Amygdala (tissue), 56 donors: ENCODE measurements at places on chromosomes 5 and 9.

DNA sequence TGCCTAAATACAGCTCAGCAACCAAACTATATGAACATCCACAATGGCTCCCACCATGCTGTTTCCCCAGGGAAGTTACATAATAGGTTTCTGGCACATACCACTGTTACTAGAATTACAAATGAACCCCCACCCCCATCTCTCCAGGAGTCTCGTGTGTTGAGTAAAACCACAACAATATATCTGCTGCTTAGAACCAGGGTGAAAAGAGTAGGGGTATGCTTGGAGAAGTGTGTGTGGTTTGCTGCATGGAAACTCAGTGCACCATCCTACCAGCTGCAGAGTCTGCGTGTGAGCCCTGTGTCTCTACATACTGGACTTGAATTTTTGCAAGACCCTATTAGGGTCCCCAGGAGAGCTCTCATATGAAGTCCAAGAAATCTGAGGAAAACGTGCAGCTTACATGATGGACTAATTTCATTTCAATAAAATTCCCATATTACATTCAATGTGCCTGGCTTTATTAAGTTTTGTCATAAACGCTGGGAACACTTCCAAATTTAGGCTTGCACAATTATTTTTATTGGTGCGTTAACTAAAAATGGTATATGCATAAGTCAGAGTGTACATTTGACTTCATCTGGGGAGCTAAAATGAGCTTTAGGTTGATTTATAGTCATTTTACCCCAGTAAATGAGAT lies 104.5 kb upstream of the NFIB start:
- no peak for DNase-seq

DNA sequence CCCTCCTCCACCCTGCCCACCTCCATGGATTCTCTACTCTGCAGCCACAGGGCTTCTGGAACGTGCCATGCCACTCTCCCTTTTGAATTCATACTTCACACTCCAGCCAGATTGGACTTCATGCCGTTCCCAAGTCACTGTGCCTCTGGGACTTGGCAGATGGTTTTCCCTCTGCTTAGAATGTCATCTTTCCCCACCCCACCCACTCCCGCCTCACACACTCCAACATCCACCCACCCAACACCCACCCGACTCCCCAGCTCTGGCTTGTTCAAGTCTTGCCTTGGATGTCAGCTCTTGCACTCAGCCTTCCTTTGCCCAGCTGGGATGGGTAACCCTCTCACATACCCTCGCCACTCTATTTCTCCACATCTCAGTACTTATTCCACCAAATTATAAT lies 142.1 kb upstream of the DHFR start:
- no peak for DNase-seq

DNA sequence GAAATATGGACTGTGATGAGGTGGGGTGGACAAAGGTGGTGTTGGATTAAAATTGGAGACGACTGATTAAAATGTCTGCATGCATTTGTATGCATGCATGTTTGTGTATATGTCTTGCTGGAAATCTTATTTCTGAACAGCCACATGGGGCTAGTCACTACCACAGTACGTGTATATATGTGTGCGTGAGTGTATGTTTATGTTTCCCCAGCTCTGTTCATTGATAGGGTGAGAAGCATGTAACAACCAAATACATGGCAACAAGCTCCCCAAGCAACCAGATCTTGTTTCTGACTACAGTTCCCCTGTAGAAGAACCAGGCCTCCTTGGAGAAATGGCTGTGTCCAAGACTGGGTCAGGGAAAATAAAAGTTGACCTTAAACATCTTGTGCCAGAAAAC lies 139.7 kb downstream of the GNA14 start:
- DNase-seq = no peak

DNA sequence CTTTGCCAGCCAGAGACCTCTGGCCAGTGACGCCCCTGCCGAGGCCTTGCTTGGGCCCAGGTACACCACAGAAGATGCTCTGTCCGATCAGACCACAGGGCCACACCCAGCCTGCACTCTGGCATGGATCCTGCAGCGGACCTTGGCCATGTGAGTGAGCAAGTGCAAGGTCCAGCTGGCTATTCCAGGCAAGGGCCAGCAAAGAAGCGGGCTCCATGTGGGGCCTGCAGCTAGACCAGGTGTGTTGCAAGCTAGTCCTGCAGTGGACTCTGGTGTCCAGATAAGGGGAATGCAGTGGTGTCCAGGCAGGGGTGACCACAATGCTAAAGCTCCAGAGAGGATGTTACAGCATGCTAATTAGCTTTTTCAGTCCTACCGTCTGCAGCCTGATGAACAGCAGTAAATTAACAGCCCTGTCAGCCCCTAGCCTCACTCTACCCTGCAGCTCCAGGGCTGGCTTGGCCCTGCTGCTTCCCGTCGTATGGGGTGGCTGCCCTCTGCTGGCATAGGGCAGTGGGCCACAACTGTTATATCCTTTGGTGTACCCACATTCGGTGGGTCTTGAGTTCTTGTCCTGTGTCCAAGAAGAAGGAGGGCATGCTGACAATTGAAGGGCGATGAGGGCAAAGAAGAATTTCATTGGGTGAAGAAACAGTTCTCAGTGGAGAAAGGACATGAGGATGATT lies 284.5 kb upstream of the POU5F2 start:
- DNase-seq = no peak

DNA sequence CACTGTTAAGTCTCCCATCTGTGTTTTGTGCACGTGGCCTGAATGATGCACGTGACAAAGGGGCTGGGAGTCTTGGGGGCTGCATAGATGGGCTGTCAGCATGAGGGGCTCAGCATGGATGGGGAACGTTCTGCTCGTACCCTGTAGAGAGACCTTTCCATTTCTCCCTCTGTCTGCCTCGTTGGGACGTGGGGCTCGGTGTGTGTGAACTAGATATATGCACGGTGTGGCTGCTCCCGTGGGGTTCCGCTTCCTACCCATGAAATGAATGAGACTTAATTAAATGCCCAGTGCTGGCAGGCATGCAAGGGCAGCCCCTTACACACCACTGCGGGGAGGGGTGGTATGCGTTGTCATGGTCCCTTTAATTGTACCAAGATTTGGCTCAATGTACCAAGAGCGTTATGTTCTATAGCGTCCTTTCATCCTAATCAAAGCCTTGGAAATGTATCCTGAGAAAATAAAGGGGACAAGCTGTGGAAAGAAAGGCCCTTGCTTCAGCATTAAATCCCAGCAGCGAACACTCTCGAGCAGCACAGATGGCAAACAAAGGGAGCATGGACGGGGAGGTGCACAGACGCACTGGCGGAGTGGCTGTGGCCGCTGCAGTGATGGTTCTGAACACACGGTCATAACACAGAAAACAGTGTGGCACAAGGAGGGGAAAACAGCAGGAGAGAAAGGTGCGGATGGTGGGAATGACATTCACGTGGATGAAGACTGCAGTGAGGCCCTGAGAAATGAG lies 66.8 kb downstream of the RASGEF1C start:
- DNase-seq = no peak

DNA sequence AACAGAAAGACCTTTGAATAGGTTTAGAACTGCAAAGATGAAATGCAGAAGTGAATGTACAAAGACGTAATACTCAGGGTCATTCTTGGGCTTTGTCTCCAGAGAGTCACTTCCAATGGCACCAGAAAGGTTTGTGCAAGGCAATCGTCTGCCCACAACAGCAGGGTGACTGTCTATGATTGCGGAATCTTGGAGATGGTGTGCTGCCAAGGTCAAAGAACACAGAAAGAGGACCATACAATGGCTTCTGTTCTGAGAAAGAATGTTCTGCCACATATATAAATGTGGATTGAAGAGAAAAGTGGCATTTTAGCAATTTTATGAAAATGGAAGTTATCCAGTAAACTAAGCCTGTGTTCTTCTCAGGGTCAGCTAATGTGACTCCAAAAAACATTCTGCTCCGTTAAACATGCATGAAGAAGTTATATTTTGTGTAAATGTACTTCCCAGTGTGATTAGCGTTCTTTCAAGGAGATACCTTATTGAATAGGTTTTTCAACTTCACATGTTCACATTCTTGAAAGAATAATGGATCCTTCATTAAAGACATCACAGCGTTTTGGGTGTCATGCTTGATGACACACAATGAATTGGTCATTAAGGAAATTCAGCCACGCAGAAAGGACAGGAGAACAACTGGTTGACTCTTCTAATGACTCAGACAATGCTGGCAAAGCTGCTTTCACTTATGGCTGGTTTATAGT lies 73.4 kb upstream of the CDH6 start:
- DNase-seq = no peak

DNA sequence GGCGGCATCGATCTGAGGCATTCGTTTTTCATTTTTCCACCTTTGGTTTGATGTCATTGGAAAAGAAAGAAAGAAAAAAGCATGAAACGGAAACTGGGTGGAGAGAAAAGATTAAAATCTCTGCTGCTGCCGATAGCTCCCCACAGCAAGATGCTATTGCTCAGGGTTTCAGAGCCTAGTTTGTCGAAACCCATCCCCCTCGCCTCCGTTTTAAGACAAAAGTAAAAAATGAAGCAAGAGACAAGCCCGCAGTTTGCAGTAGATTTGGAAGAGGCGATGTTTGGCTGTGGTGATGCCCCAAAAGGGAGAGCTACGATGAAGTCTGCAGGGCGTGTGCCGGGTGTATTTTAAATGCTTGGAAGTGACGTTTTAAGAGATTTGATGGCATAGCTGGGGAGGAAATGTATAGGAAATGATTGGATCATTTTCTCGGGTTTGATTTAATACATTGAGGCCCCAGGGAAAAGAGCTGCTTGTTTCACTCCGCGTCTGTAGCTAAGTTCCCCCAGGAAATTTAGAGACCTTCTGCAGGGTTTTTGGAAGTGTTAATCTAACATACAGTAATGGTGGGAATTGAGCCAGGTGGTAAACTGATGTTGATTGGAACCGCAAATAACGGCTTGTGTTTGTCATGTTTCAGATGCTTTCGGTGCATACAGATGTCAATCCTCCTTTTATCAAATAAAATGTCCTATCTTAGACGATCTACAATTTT lies 909 bp downstream of the NDFIP1 start:
- no peak for DNase-seq

DNA sequence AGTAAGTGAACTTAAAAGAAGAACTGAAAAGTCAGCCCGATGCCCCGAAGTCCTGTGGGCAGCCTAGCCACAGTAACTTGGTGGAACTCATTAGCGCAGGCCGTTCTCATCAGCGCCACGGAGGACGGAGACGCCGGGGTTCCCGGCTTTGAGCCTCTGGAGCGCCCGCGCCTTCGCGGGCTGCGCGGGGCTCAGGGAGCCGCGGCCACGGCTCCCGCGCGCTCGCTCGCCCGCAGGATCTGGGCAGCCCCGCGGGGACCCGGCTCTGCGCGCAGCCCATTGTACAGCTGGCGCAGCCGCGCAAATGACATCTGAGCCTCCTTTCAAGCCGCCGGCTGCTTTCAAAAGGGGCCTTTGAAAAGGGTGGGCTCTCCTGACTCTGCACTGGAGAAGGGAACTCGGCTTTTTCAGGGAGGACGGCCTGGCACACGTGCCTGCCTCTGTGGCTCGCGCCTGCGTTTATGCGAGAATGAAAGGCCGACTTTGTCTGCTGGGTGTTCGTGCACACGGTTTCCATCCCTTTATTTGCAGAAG lies 40.7 kb downstream of the TLR4 start:
- peak; percentile 20 for DNase-seq

DNA sequence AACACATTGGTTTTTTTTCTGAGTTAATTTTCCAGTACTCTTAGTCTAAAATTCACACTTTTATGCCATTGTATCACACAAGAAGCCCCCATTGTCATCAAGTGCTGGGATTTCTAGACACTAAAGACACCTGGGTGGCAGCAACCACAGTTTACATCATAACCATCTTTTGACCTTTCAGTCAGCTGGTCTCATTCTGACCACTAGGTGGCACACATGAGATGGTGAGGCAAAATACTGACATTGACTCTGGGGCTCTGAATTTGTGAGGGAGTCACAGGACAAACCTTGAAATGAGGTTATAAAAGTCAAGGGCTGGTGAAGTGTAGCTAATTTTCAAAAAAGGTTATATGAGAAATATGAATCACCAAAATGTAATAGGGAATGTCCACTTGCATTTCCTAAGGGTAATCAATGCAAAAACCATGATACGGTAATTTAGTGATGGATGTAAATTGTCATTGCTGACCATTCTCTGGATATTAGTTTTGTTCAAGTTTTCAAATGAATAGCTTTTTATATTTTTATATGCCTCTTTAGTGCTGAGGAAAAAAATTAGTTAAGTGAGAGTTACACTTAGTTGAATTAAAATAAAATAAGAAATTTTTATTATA lies 229.4 kb downstream of the DMAC1 start:
- DNase-seq = no peak

DNA sequence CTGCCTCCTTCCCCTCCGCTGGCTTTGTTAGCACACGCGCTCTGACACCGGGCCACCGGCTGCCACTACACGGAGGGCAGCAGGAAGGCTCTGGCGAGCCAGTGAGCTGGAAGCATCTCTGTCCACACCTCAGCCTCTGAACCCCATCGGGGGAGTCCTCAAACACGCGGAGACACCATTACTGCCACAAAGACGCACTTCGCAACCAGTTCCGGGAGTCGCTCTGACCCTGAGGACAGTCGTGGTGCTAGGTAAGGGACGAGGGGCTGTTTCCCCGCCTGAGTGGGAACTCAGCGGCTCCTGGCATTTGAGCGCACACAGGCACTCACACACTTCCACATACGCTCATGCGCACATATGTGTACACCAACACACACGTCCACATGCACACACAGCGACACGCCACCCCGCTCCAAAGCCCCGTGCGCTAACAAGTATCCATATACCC lies 160.0 kb downstream of the C9orf152 start:
- DNase-seq = no peak

DNA sequence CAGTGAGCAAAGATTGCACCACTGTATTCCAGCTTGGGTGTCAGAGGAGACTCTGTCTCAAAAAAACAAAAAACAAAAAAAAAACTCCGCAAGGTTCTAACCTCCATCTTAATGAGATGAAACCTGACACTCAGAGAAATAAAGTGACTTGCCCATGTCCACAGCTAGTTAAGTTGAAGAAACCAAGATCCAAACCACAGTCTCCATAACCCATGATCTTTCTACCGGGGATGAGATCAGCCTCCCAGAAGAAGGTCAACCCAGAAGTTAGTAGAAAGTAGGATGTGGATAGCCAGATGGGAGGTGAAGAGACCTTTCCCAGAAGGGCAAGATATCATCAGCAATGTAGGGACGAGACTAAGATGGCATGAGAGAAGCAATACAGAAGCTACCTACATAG lies 140.4 kb upstream of the ADRA1B start:
- DNase-seq = no peak

DNA sequence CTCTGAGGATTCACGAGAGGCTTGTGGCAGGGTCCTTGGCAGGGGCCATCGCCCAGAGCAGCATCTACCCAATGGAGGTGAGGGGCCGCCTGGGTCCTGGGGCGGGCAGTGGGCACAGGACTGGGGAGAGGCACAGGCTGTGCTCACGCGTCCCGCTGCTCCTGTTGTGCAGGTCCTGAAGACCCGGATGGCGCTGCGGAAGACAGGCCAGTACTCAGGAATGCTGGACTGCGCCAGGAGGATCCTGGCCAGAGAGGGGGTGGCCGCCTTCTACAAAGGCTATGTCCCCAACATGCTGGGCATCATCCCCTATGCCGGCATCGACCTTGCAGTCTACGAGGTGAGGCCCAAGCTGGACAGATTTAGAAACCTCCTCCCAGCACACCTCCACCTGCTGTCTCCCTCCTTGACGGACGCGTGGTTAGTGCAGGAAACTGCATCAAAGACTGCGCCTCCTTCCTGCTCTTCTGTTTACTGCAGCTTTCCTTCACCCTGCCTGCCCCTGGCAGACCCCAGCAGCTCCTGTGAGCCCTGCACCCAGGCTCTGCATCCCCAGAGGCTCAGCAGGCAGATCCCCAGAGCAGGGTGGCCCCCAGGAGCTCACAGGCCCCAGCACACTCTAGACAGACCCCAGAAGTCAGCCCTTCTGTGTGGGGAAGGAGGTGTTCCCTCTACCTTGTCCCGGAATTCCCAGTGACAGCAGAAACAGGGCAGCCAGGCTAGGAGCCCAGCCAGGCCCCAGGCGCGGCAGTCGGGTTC lies 21.2 kb downstream of the PTGES2 start:
- no peak for DNase-seq
